ENCODE measurements at places on chromosomes 12 and 14.

DNA sequence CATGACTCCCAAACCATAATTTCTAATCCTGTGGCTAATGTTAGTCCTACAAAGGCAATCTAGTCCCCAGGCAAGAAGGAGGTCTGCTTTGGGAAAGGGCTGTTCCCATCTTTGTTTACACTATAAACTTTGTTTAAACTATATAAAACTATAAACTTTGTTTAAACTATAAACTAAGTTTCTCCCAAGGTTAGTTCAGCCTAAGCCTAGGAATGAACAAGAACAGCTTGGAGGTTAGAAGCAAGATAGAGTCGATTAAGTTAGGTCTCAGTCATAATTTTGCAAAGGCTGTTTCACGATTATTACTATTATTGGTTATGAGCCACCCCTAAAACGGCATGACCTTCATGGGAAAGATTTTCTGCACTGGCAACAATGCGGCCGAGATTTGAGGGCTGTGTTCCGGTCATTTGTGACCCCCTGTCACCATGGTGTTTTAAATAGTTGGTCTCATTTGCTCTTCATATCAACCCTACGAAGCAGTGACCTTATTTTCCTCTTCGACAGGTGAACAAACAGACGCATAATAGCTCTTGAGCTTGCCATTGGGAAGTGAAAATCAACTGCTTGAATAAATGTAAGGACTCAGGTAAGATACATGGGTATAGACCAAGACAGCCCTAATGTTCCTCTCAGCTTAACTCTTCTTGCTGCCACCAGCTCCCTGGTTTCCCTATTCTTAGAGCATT, 322.6 kb upstream of the TMEM132C start:
- no peak for DNase-seq

- DNase-seq, result no peak
These were observed 195.3 kb upstream of the BCL2L14 start for GRCh38 chr12:11875414-11875935.

- DNase-seq, result no peak
These were observed 3.3 kb upstream of the GALC start for GRCh38 chr14:87996291-87996592.

GRCh38 chr14:75198291-75198933, 22.0 kb upstream of the TMED10 start:
- no peak for DNase-seq

GRCh38 chr12:118107694-118108093, 3.9 kb upstream of the VSIG10 start:
- no peak for DNase-seq

GRCh38 chr12:76375939-76376338, 27.7 kb upstream of the BBS10 start:
- no peak for DNase-seq
